Activated naive CD8-positive, alpha-beta T cell treated with anti-CD3 and anti-CD28 coated beads, Interleukin-2, amount 50 U/mL, for 16 hours (primary cell): ENCODE measurements at places on chromosomes 1 and 21.

DNA sequence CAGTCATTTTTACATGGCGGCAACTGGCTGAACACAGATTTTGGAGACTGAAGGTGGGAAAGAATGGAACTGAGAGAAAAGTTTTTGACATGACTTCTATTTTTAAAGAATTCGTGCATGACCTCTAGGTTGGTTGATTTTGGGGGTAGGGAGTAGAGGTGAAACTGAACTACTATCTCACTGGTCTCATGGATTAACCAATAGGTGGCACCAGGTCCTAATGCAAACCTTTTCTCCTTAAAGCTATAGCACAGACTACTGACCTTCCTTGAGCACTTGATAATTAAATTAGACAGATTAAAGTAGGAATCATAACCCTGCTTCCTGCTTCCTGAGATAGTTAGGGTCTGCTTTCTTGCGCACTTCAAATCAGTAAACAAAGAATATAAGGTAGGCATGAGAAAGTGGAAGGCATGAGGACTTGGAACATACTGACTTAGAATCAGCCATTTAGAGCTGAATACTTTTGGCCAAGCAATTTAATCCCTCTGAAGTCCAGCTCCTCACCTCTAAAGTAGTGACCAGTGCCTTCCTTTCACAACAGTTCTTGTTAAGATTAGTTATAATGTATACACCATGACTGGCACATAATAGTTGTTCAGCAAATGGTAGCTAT, 206.0 kb downstream of the CENPF start:
- DNase-seq: no peak

GRCh38 chr1:14323568-14324247, 274.8 kb upstream of the KAZN start:
- no peak for DNase-seq

DNA sequence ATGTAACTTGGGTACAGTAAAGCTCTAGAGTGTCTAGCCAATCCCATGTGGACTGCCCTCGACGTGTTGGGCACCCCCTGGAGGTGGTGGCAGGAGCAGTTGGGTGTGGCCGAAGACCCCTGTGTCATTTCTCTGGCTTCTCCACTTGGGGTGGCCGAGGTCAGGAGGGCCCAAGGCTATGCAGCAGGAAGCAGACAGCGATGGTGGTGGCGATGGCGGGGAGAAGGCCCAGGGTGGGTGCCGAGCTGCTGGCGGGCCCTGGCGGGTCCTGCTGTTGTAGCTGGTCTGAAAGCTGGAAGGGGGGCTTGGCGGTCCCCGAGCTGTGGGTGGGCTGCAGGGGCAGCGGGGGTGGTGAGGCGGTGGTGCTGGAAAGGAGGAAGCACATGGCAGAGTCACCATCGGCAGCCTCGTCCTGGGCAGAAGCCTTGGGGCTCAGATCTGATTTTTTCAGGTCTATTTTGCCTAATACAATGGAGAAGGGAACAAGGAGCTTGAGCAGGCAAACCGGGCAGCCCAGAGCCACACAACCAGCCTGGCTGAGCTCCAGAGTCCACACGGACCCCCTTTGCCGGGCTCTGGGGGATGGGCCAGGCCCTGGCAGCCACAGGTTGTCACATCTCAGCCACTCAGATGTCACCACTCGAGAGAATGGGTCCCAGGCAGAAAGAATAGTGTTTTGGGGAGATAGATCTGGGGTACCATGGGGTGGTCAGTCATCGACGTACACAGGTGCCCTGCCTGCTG, 231.3 kb downstream of the TRABD2B start:
- DNase-seq: no peak

DNA sequence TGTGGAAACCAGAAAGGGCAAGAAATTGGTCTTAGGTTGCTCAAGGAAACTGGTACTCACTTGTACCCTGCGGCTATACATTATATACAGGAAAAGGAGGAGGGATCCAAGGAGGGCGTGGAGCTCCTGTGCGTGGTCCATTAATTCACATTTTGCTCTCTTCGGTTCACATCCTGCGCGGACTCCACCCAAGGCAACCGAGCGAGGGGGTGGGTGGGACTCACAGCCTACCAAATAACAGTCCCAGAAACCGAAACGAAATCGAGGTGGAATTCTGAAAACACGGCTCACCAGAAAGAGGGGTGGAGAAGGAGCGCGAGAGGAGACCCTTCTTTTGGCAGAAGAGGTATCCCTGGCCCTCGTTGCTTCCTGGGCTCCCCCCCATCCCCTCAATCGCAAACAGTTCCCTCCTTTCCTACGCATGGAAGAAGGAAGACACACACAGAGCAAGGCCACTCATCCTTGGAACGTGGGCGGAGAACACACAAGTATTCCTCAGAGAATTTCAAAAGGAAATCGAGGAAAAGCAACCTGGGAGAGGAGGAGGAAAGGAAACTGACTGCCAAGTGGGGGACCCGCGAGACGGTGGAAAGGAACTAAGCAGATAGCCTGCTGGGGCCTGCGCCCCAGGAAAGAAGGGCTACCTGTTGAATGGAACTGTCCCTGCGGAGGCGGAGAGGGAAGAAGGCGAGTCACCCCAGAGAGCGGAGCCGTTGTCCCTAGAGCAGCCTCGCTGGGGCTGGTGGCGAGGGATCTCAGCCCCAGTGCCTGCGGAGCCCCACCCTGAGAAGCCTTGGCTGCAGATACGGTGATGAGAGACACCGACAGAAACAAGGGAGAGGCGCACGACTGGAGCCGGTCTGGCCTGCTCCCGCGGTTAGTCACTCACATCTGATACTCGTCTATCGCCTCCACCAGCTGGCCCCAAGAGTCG, 705 bp downstream of the AIDA start:
- DNase-seq: peak; percentile 26

- DNase-seq: no peak
Observed at GRCh38 chr1:38064197-38064903, 17.8 kb upstream of the POU3F1 start.

DNA sequence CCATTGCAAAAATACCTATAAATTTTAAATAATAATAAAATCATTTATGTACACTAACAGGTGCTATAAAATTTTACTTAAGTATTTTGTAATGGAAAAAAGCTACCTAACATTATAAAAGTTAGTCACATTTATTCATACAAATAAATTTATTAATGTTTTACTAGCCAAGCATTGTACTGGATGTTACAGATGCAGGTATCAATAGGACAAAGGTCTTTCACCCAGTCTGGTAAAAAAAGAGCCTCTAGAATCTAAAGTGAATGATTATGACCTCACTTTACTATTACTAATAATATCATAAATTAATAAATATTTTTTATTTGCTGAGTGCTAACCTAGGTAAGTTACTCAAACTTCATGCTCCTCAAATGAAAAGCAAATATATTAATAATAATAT, 170.6 kb downstream of the KCNT2 start:
- DNase-seq: no peak

DNA sequence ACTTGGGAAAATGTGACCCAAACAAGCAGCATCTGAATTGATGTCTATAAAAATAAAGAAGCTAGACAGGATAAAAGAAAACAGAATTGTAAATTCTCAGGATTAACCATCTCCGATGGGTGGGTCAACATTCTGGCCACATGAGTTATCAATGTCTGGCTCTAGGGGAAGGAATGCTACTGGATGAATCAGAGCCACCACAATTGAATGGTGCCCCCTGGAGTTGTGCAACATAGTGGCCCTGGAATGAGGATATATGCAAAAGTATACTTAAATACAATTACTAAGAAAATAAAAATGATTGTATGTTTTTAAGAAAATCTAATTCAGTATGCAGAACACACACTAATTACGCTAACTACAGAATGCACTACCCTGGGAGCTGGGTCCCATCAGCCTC, 185.6 kb downstream of the TGFBR3 start:
- DNase-seq: no peak

GRCh38 chr1:32240140-32240951, 6.7 kb upstream of the FAM167B start:
- no peak for DNase-seq

- DNase-seq: no peak
Observed at GRCh38 chr1:162072740-162073139, 3.2 kb downstream of the NOS1AP start.
